ENCODE measurements at places on chromosomes 2 and 18.
A peak's percentile ranks its signal among the peaks of the same experiment; 100 is the strongest.

- H3K4me1 ChIP-seq = no peaks in the 10 kb centered on the region
- H3K27me3 ChIP-seq = no peaks in the 10 kb centered on the region
- H3K4me3 ChIP-seq = no peak overlapping the region
- DNase-seq = no peak
- no peak overlapping the region for H3K27ac ChIP-seq
- no peaks in the 10 kb centered on the region for H3K36me3 ChIP-seq
These were observed 351.2 kb downstream of the CDH2 start for GRCh38 chr18:27825689-27826088.

DNA sequence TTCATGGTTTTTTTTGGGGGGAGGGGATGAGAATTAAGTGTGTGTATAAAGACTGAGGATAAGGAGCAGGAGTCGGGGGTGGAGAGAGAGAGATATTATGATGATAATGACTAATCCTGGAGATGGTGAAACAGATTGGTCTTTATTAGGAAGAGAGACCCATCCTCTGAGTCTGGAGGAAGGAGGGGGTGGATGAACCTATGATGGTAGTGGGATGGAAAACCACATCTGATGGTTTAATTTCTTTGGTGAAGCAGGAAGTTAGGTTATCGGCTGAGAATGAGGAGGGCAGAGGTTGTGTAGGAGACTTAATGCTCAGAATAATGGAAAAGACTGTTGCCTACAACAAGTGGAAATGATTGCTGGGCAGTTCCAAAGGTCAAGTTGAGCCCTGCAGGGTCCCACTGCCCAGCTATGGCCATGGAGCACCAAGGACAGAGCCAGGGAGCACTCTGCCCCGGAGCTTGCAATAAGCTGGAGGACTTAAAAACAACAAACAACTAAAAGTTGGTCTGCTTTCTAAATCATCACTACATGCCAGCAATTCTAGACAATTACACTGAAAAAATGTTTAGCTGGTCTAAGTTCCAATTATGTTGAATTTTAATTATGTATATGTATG is 7.9 kb downstream of the SLC16A14 start:
- no peaks in the 10 kb centered on the region for H3K4me1 ChIP-seq
- DNase-seq = no peak
- no peak overlapping the region for H3K4me3 ChIP-seq

- H3K27me3 ChIP-seq = no peaks in the 10 kb centered on the region
- H3K27ac ChIP-seq = no peak overlapping the region
- H3K36me3 ChIP-seq = no peaks in the 10 kb centered on the region
- no peaks in the 10 kb centered on the region for H3K4me1 ChIP-seq
These were observed 41.5 kb downstream of the MAP3K19 start for GRCh38 chr2:135005753-135006152.

- DNase-seq = no peak
- H3K36me3 ChIP-seq = no peaks in the 10 kb centered on the region
- H3K27me3 ChIP-seq = no peaks in the 10 kb centered on the region
- no peak overlapping the region for H3K27ac ChIP-seq
- no peak overlapping the region for H3K4me3 ChIP-seq
- no peaks in the 10 kb centered on the region for H3K4me1 ChIP-seq
These were observed 24.4 kb downstream of the SPP2 start for GRCh38 chr2:234074751-234075517.

- no peaks in the 10 kb centered on the region for H3K27me3 ChIP-seq
- peak overlapping the region; percentile 86 for H3K4me3 ChIP-seq
- H3K27ac ChIP-seq = peak overlapping the region; percentile 69
- H3K36me3 ChIP-seq = no peaks in the 10 kb centered on the region
- peaks cover 8% of the 10 kb centered on the region for H3K4me1 ChIP-seq
- DNase-seq = peak; percentile 31
These were observed 479 bp downstream of the RAB11FIP5 start for GRCh38 chr2:73112026-73112912.

- H3K27ac ChIP-seq = no peak overlapping the region
- no peaks in the 10 kb centered on the region for H3K27me3 ChIP-seq
- H3K4me1 ChIP-seq = no peaks in the 10 kb centered on the region
- H3K4me3 ChIP-seq = no peak overlapping the region
- DNase-seq = no peak
These were observed 107.4 kb downstream of the NCK2 start for GRCh38 chr2:105852066-105852465.

DNA sequence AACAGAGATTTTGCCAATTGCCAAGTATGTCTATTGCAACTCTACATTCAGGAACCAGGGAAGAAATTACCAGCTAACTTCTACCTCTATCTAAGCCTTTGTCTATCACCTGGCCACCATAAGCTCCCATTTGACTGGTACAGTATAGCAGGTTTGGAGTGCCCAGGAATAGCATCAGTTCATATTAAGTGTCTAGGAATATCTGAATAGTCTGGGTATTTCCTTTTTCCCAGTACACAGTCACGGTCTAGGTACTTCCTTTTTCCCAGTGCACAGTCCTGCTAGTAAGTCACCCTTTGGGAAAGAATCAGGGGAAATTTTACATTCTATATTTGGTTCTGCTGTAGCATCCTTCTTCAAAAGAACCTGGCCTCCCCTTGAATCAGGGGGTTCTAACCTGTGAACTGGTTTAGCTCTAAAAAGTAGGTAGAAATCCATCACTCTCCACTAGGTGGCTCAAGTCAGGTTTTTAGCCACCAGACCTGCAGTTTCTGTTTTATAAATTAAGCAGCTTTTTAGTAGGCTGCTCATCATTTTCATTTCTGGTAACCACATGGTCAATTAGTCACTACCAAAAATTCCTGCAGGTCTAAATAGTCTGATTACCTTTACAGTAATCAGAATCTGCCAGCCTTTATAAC is 49.3 kb upstream of the DNAJC10 start:
- no peaks in the 10 kb centered on the region for H3K36me3 ChIP-seq
- H3K4me3 ChIP-seq = no peak overlapping the region
- no peak overlapping the region for H3K27ac ChIP-seq
- H3K4me1 ChIP-seq = peaks cover 7% of the 10 kb centered on the region

GRCh38 chr18:8526332-8526731 is 82.9 kb upstream of the RAB12 start:
- no peak overlapping the region for H3K4me3 ChIP-seq
- H3K4me1 ChIP-seq = no peaks in the 10 kb centered on the region
- no peak overlapping the region for H3K27ac ChIP-seq
- no peaks in the 10 kb centered on the region for H3K36me3 ChIP-seq
- H3K27me3 ChIP-seq = peaks cover 53% of the 10 kb centered on the region
- no peak for DNase-seq

DNA sequence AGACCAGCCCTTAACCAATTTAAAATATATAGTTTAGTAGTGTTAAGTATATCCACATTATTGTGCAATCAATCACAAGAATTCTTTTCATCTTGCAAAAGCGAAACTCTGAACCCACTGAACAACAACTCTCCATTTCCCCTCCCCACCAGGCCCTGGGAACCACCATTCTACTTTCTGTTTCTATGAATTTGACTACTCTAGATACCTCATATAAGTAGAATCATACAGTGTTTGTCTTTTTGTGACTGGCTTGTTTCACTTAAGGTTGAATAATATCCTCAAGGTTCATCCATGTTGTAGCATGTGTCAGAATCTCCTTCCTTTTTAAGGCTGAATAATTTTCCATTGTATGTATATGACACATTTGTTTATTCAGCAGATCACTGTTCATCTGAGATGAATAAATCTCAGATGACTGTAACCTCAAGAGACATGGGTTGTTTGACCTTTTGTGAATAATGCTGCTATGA is 8.1 kb upstream of the SOS1 start:
- peaks cover under 1% of the 10 kb centered on the region for H3K4me1 ChIP-seq
- H3K27ac ChIP-seq = no peak overlapping the region
- DNase-seq = no peak
- H3K4me3 ChIP-seq = no peak overlapping the region
- no peaks in the 10 kb centered on the region for H3K36me3 ChIP-seq

- no peaks in the 10 kb centered on the region for H3K36me3 ChIP-seq
- DNase-seq = no peak
- peaks cover 19% of the 10 kb centered on the region for H3K27me3 ChIP-seq
These were observed 24.3 kb downstream of the MGAT4A start for GRCh38 chr2:98706591-98706990.

- DNase-seq = no peak
- peak overlapping the region; percentile 48 for H3K4me3 ChIP-seq
- H3K27me3 ChIP-seq = peaks cover 66% of the 10 kb centered on the region
- H3K36me3 ChIP-seq = no peaks in the 10 kb centered on the region
- H3K27ac ChIP-seq = no peak overlapping the region
These were observed 13.9 kb downstream of the DYSF start for GRCh38 chr2:71467180-71467815.

DNA sequence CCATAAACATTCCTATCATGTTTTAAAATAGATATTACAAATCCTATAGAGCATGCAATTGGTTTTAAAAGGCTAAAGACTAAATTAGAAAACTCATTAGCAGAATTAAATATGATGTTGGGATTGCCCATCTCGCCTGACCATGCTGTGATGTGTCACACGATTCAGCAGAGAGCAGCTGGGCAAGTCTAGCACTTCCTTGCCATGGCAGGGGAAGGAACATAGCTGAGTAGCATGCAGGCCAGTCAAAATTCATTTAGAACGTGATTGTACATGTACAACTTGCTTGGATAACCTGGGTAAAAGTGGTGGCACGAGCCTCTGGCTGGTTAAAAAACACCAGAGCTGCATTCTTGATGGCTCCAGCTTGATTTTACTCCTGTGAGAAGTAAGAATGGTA is 81.3 kb downstream of the SCN3A start:
- no peaks in the 10 kb centered on the region for H3K4me1 ChIP-seq
- no peaks in the 10 kb centered on the region for H3K36me3 ChIP-seq
- H3K27me3 ChIP-seq = no peaks in the 10 kb centered on the region
- no peak overlapping the region for H3K27ac ChIP-seq
- H3K4me3 ChIP-seq = no peak overlapping the region

- H3K4me1 ChIP-seq = no peaks in the 10 kb centered on the region
- H3K36me3 ChIP-seq = no peaks in the 10 kb centered on the region
- H3K27ac ChIP-seq = no peak overlapping the region
- H3K27me3 ChIP-seq = peaks cover 48% of the 10 kb centered on the region
These were observed 226.8 kb downstream of the MC4R start for GRCh38 chr18:60145776-60146175.

GRCh38 chr2:172283476-172283875 is 143.9 kb upstream of the ITGA6 start:
- no peak overlapping the region for H3K4me3 ChIP-seq
- H3K36me3 ChIP-seq = no peaks in the 10 kb centered on the region
- H3K4me1 ChIP-seq = peaks cover 17% of the 10 kb centered on the region
- H3K27me3 ChIP-seq = no peaks in the 10 kb centered on the region
- DNase-seq = no peak

DNA sequence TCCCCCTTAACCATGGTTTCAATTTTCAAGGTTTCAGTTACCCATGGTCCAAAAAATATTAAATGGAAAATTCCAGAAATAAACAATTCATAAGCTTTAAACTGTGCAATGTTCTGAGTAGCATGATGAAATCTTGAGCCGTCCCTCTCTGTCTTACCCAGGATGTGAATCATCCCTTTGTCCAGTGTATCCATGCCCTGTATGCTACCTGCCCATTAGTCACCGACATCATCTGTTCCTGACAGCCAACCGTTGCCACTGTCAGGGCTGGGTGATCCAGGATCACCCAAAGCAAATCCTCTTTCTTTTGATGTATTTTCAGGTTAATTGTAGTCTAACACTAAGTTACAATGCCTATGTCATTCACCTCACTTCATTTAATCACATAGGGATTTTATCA is 15.7 kb upstream of the OLA1 start:
- H3K27me3 ChIP-seq = peaks cover 6% of the 10 kb centered on the region
- H3K36me3 ChIP-seq = no peaks in the 10 kb centered on the region
- peaks cover 3% of the 10 kb centered on the region for H3K4me1 ChIP-seq
- H3K4me3 ChIP-seq = no peak overlapping the region

- DNase-seq = no peak
- no peaks in the 10 kb centered on the region for H3K36me3 ChIP-seq
- H3K27me3 ChIP-seq = no peaks in the 10 kb centered on the region
- H3K4me1 ChIP-seq = no peaks in the 10 kb centered on the region
These were observed 24.2 kb downstream of the TMEM178A start for GRCh38 chr2:39689876-39690275.

GRCh38 chr2:216786676-216787075 is 73.2 kb downstream of the TNP1 start:
- H3K4me1 ChIP-seq = no peaks in the 10 kb centered on the region
- H3K27me3 ChIP-seq = no peaks in the 10 kb centered on the region
- H3K27ac ChIP-seq = no peak overlapping the region
- H3K36me3 ChIP-seq = no peaks in the 10 kb centered on the region
- no peak overlapping the region for H3K4me3 ChIP-seq

- no peaks in the 10 kb centered on the region for H3K27me3 ChIP-seq
- peaks cover 11% of the 10 kb centered on the region for H3K4me1 ChIP-seq
- no peak overlapping the region for H3K27ac ChIP-seq
- H3K4me3 ChIP-seq = no peak overlapping the region
These were observed 223.2 kb upstream of the APCDD1 start for GRCh38 chr18:10231220-10231619.

DNA sequence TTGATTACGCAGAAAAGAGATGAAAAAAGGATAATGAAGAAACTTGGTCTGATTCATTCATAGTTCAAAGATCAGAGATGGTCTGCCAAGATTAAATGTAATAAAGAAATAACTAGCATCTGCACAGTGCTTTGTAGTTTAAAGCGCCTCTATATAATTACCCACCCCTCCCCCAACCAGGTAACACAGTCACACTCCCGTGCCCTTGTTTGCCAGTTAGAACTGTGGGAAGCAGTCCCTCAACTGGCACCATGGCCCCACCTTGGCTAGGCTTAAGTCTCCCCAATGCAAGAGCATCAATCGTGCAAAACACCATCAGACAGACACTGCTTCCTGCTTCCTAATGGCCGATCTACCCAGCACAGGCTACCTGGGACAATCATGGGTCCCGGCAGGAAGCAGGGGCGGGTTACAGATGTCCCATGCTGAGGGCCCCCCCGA is 11.6 kb downstream of the ADCY3 start:
- no peaks in the 10 kb centered on the region for H3K36me3 ChIP-seq
- no peaks in the 10 kb centered on the region for H3K4me1 ChIP-seq
- H3K4me3 ChIP-seq = no peak overlapping the region
- no peak overlapping the region for H3K27ac ChIP-seq
- H3K27me3 ChIP-seq = no peaks in the 10 kb centered on the region

- peaks cover 8% of the 10 kb centered on the region for H3K4me1 ChIP-seq
- H3K27ac ChIP-seq = no peak overlapping the region
- H3K4me3 ChIP-seq = no peak overlapping the region
- no peaks in the 10 kb centered on the region for H3K27me3 ChIP-seq
- DNase-seq = no peak
These were observed 2.7 kb upstream of the PPP1CB start for GRCh38 chr2:28748941-28749340.

GRCh38 chr2:95382192-95382591 is 20.3 kb upstream of the FAHD2A start:
- H3K27me3 ChIP-seq = no peaks in the 10 kb centered on the region
- H3K4me1 ChIP-seq = no peaks in the 10 kb centered on the region
- no peak for DNase-seq
- H3K4me3 ChIP-seq = no peak overlapping the region
- no peaks in the 10 kb centered on the region for H3K36me3 ChIP-seq
